ENCODE measurements at places on chromosomes 3 and 15.

- DNase-seq = no peak
Observed at GRCh38 chr3:197242784-197243432, 55.5 kb downstream of the DLG1 start.

DNA sequence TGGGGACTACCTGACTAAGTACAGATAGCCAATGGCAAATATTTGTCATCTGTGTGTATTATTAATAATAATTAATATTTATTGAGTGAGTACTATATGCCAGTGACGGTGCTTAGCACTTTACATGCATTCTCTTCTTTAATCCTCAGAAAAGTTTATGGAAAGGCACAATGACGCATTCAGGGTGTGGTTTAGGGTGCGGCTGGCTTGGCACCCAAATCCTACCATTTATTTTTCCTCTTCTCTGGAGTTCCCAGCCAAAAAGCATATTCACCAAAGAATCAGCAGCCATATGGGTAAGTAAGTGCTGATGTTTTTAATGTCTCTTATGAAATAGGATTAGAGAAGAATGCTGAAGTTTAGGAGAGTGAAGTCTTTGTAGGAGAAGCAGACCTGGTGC, 140.4 kb upstream of the TP63 start:
- DNase-seq = no peak

GRCh38 chr15:87347806-87348515, 908.6 kb downstream of the NTRK3 start:
- DNase-seq = no peak

GRCh38 chr3:115325539-115325938, 178.5 kb upstream of the ZBTB20 start:
- no peak for DNase-seq

- no peak for DNase-seq
Observed at GRCh38 chr3:87982421-87982820, 76.4 kb downstream of the CGGBP1 start.

Data from hippocampal formation (tissue), 2 donors.